Caco-2 (cell line): ENCODE measurements at places on chromosomes 2 and 18.

DNA sequence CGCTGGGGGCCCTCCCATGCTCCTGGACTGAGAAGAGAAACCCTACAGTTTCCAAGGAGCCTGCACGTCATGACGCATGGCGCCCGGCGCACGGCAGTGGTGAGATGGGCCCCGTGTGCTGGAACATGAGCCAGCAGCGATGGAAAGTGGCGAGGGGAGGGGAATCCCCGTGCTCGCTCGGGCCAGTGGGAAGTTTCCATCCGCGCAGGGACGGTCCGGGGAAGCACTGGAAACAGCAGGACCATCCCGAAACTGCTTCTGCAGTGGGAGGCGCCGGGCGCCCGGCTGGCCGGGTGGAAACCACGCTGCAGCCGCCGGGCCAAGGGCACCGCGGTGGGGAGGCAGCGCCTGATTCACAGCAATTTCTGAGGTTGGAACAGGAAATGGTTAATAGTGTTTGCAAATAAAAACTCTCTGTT is 4.9 kb upstream of the PDCD1 start:
- no peak for DNase-seq

- DNase-seq: peak; percentile 59
Measured at GRCh38 chr2:18178736-18179349, 300.4 kb downstream of the KCNS3 start.

DNA sequence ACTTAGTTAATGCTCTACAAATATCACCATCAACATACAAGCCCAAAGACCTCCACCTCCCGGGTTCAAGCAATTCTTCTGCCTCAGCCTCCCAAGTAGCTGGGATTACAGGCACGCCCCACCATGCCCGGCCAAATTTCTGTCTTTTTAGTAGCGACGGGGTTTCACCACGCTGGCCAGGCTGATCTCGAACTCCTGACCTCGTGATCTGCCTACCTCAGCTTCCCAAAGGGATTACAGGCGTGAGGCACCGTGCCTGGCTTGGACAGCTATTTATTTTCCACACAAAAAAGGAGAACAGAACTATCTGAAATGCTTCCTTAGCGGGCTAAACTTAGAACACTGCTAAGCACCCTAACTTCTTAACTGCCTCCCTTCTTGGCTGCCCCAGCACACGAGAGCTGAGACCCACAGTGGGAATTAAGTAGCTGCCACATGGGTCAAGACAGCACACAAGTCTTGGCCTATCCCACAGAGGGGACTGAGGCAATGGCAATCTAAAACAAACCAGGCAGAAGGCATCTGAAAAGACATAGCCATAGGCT is 24.8 kb downstream of the CYTIP start:
- no peak for DNase-seq

- no peak for DNase-seq
Measured at GRCh38 chr2:168394262-168394661, 61.8 kb upstream of the CERS6 start.

GRCh38 chr2:219634951-219635751 is 7.7 kb downstream of the SLC4A3 start:
- no peak for DNase-seq

- no peak for DNase-seq
Measured at GRCh38 chr2:136658201-136658600, 107.1 kb upstream of the THSD7B start.

- no peak for DNase-seq
Measured at GRCh38 chr2:4959219-4959618, 733.0 kb upstream of the SOX11 start.

- no peak for DNase-seq
Measured at GRCh38 chr18:69987870-69988269, 40.2 kb upstream of the CD226 start.

DNA sequence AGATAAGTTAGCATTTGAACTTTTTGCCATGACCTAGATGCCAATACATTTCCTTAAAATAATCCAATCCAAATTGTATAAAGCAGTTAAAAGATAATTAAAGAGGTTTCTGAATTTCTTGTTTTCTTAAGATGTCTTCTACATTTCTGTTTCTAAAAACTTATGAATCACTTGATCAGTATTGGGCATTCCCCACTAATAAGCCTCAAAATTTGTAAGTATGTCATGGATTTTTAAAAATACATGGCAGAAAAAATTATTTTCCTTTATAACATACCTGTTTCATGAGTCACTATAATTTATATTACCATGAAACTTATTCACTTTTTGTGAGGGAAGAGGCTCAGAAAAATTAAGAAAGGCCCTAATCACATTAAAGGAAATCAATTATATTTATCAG is 90.3 kb upstream of the TFPI start:
- no peak for DNase-seq

- no peak for DNase-seq
Measured at GRCh38 chr18:46622999-46623398, 34.0 kb downstream of the LOXHD1 start.

DNA sequence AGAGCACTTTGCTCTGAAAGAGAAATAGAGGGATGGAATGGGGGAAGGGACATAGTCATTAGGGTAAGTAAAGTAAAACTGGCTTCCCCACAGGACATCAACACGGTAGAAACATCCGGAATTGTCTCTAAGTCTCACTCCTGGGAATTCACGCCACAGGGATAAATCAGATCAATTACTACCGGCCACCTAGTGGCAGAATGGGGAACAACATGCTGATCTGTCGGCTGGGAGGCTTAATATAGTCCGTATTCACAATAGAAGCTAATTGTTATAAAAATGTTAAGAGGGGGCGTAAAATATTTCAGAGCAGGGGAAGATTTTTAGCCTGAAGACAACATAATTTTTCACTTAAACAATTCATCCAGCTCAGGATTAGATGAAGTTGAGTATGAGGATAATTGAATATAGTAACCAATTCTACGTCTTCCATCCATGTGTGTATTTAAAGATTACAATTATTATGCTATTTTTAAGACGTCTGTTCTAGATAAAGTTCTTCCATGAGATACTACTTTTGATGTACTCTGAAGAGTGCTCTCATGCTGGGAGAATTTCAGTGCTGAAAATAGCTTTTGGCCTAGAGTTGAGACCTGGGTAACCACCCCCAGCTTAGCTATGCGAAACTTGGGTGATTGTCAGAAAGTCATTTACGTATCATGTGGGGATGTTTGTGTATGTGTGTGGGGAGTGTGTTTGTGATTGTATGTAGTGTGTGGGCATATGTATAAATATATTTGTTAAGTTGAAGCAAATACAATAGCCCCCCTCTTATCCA is 65.7 kb downstream of the LRRTM1 start:
- peak; percentile 63 for DNase-seq

GRCh38 chr18:79252904-79253633 is 142.7 kb upstream of the NFATC1 start:
- DNase-seq: no peak

GRCh38 chr2:120203251-120204021 is 19.8 kb downstream of the TMEM185B start:
- DNase-seq: peak; percentile 28

DNA sequence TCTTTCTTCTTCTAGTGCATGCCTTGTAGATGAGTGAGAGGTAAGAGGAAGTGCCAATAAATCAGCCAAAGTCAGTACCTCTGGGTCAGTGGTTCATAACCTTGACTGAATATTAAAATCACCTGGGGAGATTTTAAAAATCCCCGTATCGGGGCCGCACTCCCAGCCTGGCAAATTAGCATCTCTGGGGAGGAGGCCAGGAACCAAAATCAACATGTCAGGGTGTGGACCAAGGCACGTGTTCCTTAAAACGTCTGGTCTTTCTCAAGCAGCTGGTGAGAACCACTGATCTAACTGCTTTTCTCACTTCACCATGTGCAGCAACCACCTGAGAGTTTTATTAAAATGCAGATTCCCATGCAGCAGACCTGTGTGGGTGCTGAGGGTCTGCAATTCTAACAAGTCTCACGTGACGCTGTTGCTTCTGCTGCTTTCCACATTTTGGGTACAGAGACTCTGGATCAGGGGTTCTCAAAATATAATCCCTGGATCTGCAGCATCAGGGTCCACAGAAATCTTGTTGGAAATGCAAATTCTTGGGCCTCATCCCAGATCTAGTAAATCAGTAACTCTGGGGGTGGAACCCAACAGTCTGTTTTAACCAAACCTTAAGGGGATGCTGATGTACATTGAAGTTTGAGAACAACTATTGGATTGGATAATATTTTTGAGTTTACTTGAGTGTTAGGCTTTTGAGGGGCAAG is 49.5 kb downstream of the CHST9 start:
- no peak for DNase-seq

- DNase-seq: no peak
Measured at GRCh38 chr18:48053881-48054816, 123.7 kb upstream of the SMAD2 start.

GRCh38 chr2:235026649-235027557 is 75.1 kb downstream of the SH3BP4 start:
- DNase-seq: peak; percentile 74

DNA sequence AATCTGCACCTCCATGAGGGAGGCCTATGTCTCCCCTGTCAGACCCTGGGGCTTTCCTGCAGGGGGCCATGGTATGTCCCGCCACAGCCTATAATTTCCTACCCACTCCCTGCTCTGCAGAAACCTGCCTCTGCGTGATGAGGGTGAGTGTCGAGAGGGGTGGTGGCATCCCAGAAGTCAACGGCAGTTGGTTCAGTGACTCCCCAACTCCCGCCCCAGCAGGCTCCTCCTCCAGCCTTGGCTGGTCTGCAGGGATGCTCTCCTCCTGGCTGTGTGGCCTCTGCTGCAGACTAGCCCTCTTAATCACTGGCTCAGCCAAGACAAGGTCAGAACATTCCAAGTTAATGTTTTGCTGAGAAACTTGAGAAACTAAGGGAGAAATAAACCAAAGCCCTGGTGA is 13.3 kb downstream of the CELF4 start:
- no peak for DNase-seq

GRCh38 chr18:65735155-65735554 is 15.7 kb upstream of the CDH7 start:
- no peak for DNase-seq

- DNase-seq: no peak
Measured at GRCh38 chr18:31162825-31163435, at the start of gene DSC1. Gene DSC1 (minus strand): TSS chr18:31162856. CDS start chr18:31162594, 262 bp downstream.

GRCh38 chr2:68774569-68775271 is 40.1 kb downstream of the ARHGAP25 start:
- no peak for DNase-seq

GRCh38 chr2:42961385-42961811 is 169.0 kb upstream of the HAAO start:
- DNase-seq: no peak

GRCh38 chr18:27202741-27203140 is 17.6 kb upstream of the CHST9 start:
- DNase-seq: no peak

GRCh38 chr2:227324642-227324994 is 433 bp upstream of the MFF start:
- no peak for DNase-seq

- DNase-seq: peak; percentile 57
Measured at GRCh38 chr2:10490806-10491291, 42.7 kb upstream of the ODC1 start.

- no peak for DNase-seq
Measured at GRCh38 chr2:103208916-103209315, 447.1 kb downstream of the TMEM182 start.

- DNase-seq: no peak
Measured at GRCh38 chr2:41928526-41928925, 119.3 kb upstream of the PKDCC start.

DNA sequence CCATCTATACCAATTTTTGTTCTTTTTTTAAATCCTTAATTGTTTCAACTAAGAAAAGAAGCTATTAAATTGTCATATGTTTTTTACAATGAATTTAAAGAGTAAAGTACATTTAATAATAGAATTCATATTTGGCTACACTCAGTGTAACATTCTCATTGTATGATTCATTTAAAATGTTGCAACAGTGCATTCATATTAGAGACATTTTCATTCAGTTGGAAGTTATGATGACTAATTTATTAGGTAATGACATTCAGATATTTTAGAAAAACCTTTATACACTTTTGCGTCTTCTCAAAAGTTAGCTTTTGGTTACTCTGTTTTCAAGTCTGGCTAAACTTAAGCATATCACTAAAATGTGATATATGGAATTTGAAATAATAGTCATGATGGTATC is 887.5 kb upstream of the NRXN1 start:
- DNase-seq: no peak

- DNase-seq: no peak
Measured at GRCh38 chr2:59733970-59734369, 819.5 kb downstream of the BCL11A start.

DNA sequence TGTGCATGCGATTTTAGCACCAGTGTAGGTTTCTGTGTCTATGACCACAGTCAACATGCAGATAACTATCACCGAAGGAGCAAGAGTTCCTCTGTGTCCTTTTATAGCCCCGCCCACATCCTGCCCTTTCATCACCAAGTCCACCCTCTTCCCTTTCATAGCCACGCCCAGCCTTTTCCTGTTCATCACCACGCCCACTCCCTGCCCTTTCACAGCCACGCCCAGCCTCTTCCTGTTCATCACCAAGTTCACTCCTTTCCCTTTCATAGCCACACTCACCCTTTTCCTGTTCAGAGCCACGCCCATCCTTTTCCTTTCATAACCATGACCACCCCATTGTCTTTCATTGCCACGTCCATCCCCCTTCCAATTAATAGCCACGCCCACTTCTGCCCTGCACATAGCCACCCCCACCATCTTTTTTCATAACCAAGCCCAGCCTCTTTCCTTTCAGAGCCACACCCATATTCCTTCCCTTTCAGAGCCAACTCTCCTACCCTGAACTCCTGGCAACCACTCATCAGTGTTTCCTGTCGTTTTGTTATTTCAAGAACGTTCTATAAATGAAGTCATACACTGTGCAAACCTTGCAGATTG is 273.9 kb downstream of the MYT1L start:
- peak; percentile 42 for DNase-seq

- DNase-seq: no peak
Measured at GRCh38 chr2:172970660-172971059, 105.0 kb upstream of the MAP3K20 start.

DNA sequence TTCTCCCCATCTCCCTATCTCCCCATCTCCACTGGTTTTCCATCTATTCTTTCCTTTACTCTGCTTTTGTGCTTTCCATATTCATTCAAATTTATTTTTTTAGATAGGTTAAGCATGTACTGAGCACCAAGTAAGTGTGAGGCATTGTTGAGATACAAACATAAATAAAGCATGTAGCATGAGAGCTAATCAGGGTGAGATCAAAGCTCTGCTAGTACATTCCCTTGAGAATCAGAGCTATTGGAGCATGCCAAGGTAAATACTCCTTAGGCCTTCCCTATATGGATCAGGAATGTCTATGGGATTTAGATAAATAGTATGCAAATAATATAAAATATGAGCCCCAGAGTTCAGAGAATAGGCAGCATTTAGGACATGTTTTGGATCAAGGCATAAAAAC is 25.3 kb downstream of the BABAM2 start:
- DNase-seq: no peak

DNA sequence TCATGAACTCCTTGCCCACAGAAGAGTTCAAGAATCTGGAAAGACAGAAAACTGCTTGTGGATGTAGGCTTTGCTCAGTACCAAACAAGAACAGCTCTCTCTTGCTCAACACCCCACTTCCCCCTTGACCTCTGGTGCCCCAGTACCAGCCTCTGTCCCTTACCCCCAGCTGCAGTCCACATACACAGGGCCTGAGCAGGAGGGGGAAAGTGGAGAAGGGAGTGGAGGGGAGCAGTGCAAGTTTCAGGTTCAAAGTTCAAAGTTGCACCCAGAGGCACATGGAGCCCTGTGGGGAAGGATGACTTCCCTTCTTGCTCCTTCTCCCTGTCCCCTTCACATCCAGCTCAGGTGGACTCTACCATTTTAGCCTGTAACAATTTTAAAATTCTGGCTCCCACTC is 61.1 kb upstream of the LPIN2 start:
- DNase-seq: no peak

- DNase-seq: no peak
Measured at GRCh38 chr2:206240327-206240726, 34.1 kb upstream of the ZDBF2 start.
